ENCODE measurements at places on chromosomes 2 and 18.

GRCh38 chr2:31239593-31240177 is 5.7 kb downstream of the EHD3 start:
- DNase-seq: peak; percentile 51

GRCh38 chr2:96412307-96413258 is 77.0 kb downstream of the NCAPH start:
- DNase-seq: no peak

DNA sequence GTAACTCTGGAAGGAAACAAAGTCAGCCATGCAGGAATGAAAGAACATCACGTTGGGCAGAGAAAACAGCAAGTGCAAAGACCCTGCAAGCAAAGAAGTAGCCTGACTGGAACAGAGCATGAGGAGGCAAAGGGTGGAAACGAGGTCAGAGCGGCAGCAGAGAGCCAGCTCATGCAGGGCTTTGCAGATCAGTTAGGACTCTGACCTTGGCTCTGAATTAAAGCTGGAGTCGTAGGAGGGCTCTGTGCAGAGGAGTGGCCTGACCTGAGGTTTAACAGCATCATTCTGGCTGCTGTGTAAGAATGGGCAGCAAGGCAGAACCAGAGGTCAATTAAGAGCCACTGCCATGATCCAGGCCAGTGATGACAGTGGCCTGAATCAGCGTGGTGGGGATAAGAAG is 220.7 kb downstream of the PRKCE start:
- no peak for DNase-seq

DNA sequence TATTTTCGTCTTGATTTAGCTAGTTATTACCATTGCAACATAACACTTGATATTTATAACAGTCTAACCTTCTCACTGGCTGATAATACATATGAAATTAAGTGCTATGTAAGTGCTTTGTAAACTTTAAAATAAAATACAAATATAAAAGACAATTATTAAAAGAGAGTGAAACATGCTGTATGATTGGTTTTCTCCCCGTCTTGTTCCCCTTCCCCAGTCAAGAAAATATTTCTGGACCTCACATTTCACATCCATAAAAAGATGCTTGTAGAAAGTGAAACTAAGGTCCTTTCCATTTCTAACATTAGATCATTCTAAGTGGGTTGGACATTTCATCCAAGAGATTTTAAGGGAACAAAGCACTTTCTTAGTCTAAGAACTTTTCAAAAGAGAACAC is 310.2 kb upstream of the LRATD1 start:
- no peak for DNase-seq

- no peak for DNase-seq
Observed at GRCh38 chr2:84878896-84879583, 1.8 kb downstream of the TRABD2A start.

GRCh38 chr18:13004396-13004795 is 13.2 kb downstream of the CEP192 start:
- DNase-seq: no peak

DNA sequence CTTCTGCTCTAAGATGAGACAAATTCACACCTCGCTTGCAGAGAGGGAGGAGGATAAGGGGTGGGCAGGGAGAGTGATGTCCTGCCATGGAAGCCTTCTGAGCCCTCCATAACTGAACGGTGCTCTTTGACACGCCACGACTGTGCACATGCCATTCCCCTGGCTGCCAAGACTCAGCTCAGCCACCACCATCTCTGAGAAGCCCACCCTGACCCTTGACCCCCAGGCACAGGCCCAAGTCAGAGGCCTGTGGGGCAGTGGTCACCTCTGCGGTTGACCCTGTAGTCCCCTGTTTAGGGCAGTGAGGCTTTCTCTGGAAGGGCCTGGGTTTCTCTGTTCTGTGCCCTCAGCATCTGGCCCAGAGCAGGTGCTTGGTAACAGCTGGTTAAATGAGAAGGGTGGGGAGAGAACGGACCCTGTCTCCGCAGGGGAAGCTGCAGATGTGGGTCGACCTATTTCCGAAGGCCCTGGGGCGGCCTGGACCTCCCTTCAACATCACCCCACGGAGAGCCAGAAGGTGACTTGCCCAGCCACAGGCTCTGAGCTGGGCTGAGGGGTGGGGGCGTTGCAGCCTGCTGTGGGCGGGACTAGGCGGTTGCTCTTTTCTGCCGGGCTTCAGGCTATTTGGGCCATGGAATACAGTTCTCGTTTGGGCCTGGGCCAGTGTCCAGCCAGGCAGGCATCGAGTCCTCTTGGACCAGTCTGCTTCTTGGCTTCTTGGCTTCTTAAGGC is 215.1 kb downstream of the DYSF start:
- DNase-seq: no peak

DNA sequence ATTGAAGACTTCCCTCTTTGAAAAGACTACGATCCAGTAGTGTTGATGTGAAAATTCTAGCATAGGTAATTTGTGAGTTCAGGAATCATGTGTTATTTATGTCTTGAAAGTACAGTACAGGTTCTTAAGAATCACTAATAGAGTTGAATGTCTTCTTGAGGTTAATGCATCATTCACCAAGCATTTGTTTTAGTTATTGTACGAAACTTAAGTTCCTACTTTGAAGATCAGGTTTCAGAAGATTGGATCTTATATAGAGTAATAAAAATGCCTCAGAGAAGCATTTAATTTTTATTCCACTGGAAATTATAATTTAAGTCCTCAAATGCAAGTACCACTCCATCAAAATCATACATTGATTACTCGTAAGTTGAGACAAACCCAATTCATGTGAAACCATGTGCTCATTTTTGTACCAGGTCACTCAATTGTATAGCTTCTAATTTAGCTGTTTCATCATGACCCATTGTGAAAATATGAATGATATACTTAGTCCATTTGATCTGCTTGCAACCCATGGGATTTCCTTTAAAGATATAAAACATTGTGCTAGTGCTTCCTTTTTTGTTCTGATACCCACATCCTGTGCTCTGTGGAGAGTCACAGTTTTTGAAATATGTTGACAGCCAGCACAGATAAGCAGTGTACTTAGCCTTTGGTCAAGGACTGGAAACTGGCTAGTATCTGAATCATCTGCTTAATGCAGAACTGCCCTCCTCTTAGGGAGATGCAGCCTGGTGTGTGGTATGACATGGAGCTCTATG is 22.5 kb upstream of the RAB27B start:
- DNase-seq: no peak

DNA sequence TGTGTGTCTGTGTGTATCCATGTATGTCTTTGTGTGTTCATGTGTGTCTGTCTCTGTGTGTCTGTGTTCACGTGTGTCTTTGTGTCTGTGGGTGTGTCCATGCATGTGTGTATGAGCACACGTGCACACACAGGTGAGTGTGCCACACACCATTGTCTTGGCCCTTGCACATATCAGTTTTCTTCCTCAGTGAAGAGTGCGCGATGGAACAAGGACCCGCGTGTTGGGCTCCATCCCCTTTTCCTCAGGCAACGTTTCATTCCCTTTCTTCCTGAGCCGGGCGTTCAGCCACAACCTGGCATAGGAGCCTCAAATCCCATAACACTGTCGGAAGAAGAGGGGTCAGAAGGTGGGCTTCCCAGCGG is 74.3 kb downstream of the PTGR3 start:
- no peak for DNase-seq

DNA sequence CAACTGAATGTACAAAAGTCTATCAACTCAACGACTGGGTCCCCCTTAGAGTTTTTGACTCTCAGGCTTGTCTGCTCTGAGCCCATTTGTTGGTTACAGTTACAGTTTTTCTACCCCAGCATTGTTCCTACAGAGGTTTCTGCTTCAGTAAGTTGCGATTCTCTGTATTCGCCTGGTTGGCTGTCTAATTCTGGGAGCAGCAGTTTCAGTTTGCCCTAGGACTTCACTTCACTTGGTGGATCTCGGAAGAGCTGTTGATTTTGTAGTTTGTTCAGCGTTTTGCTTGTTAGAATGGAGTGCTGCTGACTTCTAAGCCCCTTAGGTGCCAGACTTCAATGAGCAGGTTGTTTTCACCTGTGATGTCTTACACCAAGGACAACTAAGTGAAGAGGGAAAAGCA is 296.5 kb upstream of the EPAS1 start:
- DNase-seq: no peak

GRCh38 chr2:88190808-88191721 is 20.9 kb downstream of the THNSL2 start:
- no peak for DNase-seq

DNA sequence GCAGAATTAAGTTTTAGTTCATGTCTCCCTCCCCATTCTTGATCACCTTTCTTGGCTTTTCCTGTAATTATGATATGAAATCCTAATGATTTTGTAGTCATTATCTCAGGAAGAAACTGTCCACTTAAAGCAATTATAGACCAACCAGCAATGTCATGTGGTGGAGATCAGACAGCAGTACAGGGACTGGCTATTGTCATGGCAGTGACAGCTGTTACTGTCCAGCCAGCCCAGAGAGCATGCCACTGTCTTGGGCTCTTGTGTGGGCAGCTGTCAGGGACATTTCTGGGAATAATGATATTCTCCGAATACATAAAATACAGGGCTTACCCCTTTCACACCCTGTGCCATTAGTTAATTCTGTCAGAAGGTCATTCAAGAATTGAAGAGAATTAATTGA is 355.3 kb upstream of the RAB12 start:
- DNase-seq: no peak

GRCh38 chr18:32335228-32335627 is 135.5 kb downstream of the GAREM1 start:
- no peak for DNase-seq

DNA sequence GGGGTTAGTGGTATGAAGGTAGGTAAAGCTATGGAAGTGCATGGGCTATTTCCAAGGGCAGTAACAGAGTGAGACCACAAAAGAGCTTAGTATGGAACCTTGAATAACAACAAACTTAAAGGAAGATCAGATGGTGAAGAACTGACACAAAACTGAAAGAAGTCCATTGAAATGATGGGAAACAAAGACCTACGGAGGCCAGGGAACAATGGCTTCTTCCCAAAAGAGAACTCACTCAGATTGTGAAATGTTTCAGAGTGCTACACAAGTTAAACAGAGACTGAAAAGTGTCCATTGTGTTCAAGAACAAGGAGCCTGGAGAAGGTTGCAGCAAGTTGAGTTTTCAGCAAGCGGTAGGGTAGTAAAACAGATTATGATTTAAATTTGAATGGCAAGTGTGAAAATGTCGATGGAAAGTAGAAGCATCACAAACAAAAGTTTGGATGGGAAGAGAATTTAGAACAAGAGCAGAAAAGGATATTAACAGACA is 700.0 kb upstream of the NXPH2 start:
- DNase-seq: no peak

GRCh38 chr18:3411854-3412268 is 38.1 kb upstream of the TGIF1 start:
- no peak for DNase-seq

DNA sequence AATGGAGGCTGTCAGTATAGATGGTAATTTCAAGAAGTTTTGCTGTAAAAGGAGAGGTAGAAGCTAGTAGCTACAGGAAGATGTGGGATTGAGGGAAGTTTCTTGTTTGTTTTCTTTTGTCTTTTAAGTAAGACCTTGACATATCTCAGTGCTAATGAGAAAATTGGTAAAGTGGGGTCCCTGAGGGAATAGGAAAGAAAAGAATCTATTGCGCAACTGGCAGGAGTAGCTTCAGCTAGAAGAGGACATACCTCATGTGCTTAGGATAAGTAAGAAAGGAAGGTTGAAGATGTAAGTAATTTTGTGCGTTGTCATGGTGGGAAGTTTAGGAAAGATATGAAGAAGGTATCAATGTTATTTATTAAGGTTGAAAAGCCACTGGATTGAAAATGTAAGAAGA is 8.4 kb upstream of the IKZF2 start:
- DNase-seq: no peak

DNA sequence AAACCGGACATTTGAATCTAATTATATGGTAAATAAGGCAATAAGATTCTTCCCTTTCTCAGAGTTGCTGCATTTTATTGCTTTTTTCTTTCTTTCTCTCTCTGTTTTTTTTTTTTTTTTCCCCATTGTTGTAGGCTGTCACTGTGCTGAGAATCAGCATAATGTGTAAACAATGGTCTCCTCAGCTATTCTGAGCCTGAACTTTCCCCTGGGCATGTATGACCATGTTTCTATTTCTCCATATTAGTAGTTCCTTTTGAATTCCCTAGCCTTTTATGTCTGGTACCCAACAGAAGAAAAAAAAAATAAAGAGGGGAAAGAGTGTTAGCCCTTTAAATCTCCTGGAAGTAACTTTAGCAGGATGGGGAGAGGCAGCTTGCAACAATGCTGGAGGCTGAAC is 1862.5 kb downstream of the SUCLG1 start:
- no peak for DNase-seq

DNA sequence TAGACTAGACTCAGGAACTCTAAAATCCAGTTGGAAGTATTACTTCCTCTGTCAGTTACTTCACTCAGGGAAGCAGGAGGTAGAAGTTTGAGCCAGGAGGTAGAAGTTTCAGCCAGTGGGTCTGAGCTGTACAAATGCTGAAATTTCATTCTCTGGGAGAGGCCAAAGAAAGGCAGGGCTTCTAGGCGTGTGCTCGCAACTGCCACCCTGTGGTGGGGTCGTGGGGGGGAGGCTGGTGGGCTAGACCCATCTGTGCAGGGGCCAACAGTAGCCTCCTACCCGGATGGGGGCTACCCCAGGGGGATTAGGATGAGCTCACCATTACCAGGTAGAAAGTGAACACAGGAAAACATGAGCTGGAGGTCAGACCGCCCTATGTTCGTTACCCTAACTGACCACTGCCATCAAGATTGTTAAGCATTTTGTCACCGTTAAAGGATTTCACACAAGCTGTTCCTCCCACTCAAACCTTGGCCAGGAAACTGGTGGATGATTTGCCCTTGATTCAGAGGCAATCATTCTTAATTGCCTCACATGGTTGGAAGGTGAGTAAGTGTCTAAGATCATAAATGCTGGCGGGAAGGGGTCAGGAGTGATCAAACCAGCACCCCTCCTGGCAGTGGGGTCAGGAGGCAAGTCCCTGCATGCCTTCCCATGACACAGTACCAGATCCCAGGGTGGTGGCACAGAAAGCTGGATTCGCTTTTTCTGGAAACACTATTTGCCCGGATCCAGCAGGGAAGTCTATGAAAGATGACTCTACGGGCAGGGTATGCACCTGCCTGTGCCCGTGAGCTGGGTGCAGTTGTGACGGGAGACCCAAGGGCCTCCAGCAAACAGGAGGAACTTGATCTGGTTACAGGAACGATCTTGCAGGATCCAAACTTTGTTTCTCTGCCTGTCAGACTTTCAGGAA is 5.2 kb upstream of the FHL2 start:
- no peak for DNase-seq

DNA sequence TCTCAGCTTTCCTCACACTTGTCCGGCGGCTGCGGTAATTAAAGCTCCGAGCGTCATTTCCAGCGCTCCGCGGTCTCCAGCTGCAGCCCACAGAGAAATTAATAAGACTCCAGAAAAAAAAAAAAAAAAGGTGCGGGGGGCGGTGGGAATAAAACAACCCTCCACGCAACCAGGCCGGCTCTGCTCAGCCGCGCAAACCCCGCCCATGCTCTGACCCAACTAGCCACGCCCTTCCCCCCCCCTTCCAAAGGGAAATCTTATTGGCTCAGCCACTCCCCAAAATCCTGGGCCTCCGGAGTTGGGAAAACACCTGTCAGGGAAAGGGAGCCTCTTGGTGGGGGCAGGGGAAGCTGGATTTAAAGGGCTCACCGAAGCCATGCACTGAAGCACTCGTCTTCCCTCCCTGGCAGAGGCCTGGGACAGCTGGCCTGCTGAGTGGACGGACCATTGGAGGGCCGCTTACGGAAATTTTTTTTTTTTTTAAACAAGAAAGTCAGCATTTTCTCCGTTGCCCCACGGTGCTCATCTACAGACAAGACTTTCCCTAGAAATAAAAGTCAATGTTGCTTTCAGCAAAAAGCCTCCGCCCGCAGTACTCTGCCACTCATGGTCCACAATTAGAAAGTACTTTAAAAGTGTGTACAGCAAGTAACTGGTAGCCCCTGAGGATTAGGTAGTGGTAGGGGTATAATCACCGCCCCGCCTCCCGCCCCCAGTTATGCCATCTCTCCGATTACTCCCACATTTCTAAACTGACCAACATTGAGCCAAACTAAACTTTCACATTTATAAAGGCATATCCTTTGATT is 674 bp upstream of the ERBB4 start:
- peak; percentile 47 for DNase-seq
